Naive thymus-derived CD4-positive, alpha-beta T cell (primary cell): ENCODE measurements at places on chromosomes 5 and 9. TPM values are rescaled to one million over a fixed set of nuclear protein-coding genes. Genes with fewer than 3 reads are reported as not detected.

CCL19 gene
- not detected for polyA plus RNA-seq

GRCh38 chr9:21830589-21830988, 28.2 kb downstream of the MTAP start:
- DNase-seq: no peak

GRCh38 chr9:29850664-29851063, 2277.4 kb upstream of the C9orf72 start:
- DNase-seq: no peak

DNA sequence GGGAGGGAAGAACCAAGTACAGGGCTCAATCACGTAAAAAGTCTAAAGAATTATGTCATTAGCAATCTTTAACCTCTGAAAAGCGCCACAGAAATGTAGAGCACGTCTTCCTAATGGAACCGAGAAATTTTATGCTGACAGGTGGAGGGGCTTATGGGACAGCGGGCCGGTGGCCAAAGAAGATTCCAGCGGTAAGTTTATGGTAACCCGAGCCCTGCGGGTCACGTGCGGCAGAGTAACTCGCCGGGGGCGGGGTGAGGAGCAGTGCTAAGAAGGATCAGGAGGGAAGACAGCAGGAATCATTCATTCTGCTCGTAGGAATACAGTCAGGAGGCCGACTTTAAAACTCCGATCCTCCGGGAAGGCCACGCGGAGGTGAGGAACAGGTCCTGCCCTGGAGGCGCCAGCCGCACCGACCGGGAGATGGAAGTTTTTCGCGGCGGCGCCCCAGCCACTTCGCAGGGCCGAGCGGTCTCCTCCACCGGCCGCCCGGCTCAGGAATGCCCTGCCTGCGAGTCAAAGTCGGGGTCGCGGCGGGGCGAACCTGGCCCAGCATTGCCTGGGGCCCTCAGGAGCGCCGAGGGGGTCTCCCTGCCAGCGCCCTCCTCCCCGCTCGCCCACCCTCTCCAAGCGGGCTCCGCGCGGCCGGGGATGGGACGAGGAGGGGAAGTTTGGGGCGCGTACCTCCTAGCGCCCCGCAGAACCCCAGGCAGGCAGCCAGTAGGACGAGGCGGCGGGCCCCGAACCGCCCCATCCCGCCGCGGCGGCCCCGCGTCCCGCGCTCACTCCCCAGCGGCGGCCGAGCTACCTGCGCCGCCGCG, 101.8 kb downstream of the ESM1 start:
- no peak for DNase-seq

GRCh38 chr5:116388564-116389258, 185.9 kb downstream of the SEMA6A start:
- DNase-seq: no peak

DNA sequence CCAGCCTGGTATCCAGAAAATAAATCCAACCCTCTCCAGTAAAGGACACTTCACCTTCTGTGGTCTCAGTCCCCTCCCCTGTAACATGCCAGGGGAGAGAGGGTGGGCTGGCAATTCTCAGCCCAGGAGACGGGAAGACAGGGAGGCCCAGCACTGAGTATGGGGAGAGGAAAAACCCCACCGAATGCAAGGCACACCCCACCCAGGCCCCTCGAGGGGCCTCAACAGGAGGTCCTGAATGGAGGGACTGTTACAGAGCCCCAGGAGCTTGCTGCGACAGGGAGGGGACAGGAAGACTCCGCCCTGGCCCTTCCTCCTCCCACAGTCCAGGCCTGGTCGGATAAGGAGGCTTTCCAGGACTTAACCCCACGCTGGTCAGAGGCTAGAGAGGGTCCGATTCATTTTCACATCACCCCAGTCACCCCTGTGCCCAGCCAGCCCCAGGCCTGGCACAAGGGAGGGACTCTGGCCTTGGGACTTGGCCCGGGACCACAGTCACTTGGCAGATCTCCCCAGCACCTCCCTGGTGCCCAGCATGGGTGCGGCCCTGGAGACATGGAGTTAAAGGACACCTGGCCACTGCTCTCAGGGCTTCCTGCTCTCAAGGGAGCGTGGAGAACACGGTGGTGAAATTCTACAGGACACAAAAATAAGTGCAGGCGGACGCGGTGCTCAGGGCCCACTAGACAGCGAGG, 44.9 kb upstream of the STXBP1 start:
- no peak for DNase-seq
